ENCODE measurements at places on chromosomes 16 and 17. TPM values are rescaled to one million over a fixed set of nuclear protein-coding genes. Genes with fewer than 3 reads are reported as not detected.

The ZSCAN10 gene
- 0.13 TPM for polyA plus RNA-seq

- no peak for DNase-seq
- H3K4me1 ChIP-seq: no peaks in the 10 kb centered on the region
- H3K4me3 ChIP-seq: no peak overlapping the region
- no peaks in the 10 kb centered on the region for H3K36me3 ChIP-seq
Observed at GRCh38 chr17:28160610-28161009, 118.1 kb downstream of the NLK start.

DNA sequence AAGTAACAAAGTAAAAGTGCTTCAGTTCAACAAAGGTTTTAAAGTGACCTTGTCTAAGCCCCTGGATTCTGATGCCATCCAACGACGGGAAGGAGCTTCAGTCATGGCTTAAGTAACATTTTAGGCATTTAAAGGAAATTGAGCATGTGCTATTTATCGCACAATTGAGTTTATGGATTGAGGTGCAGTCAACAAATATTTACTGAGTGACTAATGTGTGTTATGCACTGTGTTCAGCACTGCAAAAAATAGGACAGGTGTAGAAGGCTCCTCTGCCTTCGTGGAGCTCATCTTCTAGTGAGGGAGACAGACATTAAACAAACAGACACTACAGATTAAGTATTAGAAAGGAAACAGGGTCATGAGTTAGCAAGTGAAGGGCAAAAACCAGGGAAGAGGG is 12.5 kb downstream of the TMIGD1 start:
- H3K36me3 ChIP-seq: no peaks in the 10 kb centered on the region
- no peaks in the 10 kb centered on the region for H3K4me1 ChIP-seq
- no peak for DNase-seq
- H3K27me3 ChIP-seq: no peaks in the 10 kb centered on the region
- no peak overlapping the region for H3K4me3 ChIP-seq
- no peak overlapping the region for H3K27ac ChIP-seq

The SPEM3 gene
- polyA plus RNA-seq: not detected

DNA sequence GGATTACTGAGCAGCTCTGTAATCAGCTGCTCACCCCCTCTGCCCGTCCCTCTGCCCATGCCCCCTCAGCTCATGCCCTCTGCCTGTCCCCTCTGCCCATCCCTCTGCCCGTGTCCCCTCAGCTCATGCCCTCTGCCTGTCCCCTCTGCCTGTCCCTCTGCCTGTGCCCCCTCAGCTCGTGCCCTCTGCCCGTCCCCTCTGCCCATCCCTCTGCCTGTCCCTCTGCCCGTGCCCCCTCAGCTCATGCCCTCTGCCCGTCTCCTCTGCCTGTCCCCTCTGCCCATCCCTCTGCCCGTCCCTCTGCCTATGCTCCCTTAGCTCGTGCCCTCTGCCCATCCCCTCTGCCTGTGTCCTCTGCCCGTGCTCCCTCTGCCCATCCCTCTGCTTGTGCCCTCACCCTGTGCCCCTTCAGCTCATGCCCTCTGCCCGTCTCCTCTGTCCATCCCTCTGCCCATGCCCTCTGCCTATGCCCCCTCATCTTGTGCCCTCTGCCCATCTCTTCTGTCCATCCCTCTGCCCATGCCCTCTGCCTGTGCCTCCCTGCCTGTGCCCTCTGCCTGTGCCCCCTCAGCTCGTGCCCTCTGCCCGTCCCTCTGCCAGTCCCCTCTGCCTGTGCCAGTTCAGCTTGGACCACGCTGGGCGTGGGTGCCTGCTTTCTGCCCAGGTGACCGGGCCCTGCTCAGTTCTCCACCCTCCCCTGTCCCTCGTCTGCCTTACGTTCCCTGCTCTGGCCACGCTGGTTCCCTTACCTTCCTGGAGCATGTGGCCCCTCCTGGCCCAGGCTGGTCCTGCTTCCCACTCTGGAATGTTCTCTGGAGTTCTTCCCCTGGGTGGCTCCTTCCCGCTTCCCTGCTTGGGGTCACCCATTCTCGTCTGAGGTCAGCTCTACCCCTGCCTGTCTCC is 97.6 kb downstream of the NPIPB11 start:
- H3K27ac ChIP-seq: no peak overlapping the region
- no peak overlapping the region for H3K4me3 ChIP-seq
- peaks cover 7% of the 10 kb centered on the region for H3K4me1 ChIP-seq
- H3K36me3 ChIP-seq: no peaks in the 10 kb centered on the region
- no peaks in the 10 kb centered on the region for H3K27me3 ChIP-seq
- DNase-seq: no peak

The GRAPL gene
- polyA plus RNA-seq: 12.2 TPM

The PRSS22 gene
- 12.1 TPM for polyA plus RNA-seq

DNA sequence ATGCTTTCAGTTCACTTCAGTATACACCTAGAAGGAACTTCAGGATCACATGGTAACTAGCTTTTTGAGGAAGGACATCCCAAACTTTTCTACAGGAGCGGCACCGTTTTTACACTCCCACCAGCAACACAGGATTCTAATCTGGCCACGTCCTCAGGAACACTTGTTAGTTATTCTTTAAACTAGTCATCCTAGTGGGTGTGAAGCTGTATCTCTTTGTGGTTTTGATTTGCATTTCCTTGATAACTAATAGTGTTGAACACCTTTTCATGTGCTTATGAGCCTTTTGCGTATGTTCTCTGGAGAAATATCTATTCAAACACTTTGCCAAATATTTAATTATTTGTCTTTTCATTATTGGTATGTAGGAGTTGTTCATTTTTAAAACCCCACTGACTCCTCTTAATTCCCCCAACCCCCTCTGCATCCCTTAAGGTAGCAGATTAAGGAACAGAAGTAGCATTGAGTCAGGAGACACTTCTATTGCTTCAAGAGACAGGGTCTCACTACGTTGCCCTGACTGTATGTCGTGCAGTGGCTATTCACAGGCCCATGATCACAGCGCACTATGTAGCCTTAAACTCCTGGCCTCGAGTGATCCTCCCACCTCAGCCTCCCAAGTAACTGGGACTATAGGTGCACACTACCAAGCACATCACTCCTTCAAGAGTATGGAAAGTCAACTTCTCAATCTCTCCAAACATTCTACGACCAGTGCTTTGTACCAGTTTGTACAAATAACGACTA is 25.4 kb downstream of the YWHAE start:
- DNase-seq: no peak
- H3K27me3 ChIP-seq: no peaks in the 10 kb centered on the region
- no peak overlapping the region for H3K27ac ChIP-seq

The ADAM11 gene
- polyA plus RNA-seq: 2.8 TPM

GRCh38 chr17:44926821-44927525 is 11.7 kb upstream of the GFAP start:
- H3K4me3 ChIP-seq: no peak overlapping the region
- peak; percentile 39 for DNase-seq
- H3K27me3 ChIP-seq: peaks cover 12% of the 10 kb centered on the region
- no peaks in the 10 kb centered on the region for H3K4me1 ChIP-seq
- H3K27ac ChIP-seq: no peak overlapping the region

The PERCC1 gene
- 3.3 TPM for polyA plus RNA-seq

DNA sequence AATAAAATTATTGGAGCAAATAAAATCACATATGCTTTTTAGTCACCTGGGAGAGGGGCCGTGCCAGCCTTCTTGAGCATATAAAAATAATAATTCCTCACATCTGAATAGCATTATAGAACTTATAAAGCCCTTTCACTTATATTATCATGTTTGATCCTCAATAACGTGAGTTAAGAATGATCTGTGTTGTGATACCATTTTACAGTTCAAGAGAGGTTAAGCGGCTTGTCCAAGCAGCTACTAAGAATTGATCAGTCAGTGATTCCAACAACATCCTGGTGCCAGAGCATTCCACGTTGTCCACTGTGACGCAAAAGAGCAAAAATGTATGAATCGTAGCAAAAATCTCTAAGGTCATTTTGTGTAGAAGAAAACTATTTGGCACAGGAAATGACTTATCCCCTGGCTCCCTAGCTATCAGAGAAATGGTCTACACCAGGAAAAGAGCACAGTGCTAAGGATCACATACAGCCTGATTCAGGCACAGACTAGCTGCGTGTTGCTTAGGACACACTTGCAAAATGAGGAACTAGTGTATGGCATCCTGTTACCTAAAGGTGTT is 33.0 kb downstream of the ANKFN1 start:
- no peak overlapping the region for H3K27ac ChIP-seq
- no peaks in the 10 kb centered on the region for H3K36me3 ChIP-seq
- DNase-seq: no peak

The EMC6 gene
- 15.9 TPM for polyA plus RNA-seq

- H3K36me3 ChIP-seq: no peaks in the 10 kb centered on the region
- H3K27ac ChIP-seq: no peak overlapping the region
- no peak for DNase-seq
- peaks cover 49% of the 10 kb centered on the region for H3K27me3 ChIP-seq
Observed at GRCh38 chr16:71364133-71364681, 5.7 kb downstream of the CALB2 start.

GRCh38 chr17:39548494-39549225 is 59.1 kb downstream of the NEUROD2 start:
- no peaks in the 10 kb centered on the region for H3K4me1 ChIP-seq
- no peak overlapping the region for H3K4me3 ChIP-seq
- DNase-seq: no peak
- no peak overlapping the region for H3K27ac ChIP-seq

DNA sequence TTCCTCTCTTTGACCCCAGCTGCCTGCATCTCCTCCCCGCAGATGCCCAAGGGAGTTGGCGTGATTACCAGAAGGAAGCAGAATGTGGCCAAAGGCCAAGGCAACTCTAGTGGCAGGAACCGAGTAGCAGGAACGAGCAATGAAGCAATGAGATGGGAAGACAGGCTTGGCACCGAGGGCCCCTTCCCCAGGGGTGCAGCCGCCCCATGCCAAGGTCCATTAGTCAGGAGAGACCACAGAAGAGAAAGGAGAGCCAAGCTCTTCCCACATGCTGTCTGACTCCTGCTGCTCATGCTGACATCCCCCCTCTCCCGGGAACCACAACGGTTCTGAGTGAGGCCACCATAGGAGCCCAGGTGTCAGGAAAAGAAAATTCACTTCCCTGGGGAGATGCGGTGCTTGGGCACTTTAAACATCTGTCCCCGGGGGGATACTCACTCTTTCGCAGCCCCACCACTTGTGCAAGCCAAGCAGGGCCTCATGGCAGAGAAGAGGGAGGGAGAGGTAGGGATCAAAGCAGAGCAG is 67.4 kb downstream of the MYO18A start:
- peaks cover 44% of the 10 kb centered on the region for H3K4me1 ChIP-seq
- H3K27ac ChIP-seq: no peak overlapping the region
- no peaks in the 10 kb centered on the region for H3K27me3 ChIP-seq
- no peak overlapping the region for H3K4me3 ChIP-seq

DNA sequence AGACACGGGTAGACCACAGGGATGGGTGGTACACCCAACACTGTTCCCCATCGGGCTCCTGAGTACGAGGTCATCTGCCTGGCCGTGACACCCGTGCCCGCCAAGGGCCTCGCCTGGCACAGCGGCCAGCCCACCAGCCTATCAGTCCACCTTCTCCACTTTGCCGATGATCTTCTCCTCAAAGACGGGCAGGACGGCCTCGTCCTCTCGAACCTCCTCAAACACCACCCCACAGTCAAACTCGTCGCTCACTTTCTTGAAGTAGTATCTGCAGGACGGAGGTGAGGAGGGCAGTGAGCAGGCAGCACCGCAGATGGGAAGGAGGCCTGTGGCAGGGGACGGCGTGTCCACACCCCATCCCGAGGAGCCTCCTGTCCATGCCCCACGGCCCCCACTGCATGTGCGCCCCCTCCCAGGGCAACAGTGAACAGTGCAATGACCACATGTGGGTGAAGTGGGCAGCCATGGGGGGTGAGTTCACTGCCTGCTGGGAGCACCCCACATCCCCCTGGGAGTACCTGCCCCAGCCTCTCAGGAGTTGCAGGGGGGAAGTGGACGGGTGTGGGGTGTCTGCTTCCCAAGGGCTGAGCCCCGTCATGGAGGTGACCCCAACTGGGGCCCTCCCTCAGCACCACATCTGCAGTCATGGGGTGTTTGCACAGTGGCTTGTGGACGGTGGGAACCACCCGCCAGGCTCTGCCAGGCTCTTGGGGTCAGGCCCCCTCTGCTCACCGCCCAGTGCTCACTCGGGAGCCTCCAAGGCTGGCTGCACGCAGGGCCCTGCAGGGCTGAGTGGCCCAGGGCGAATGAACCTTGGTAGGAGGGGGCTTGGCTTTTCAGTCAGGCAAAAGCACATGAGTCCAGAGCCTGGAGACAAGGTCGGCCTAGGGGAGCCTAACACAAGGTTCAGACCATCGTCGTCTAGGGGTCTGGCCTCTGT is 5.3 kb downstream of the PDIA2 start:
- DNase-seq: no peak
- no peaks in the 10 kb centered on the region for H3K36me3 ChIP-seq
- no peaks in the 10 kb centered on the region for H3K4me1 ChIP-seq
- no peak overlapping the region for H3K27ac ChIP-seq

DNA sequence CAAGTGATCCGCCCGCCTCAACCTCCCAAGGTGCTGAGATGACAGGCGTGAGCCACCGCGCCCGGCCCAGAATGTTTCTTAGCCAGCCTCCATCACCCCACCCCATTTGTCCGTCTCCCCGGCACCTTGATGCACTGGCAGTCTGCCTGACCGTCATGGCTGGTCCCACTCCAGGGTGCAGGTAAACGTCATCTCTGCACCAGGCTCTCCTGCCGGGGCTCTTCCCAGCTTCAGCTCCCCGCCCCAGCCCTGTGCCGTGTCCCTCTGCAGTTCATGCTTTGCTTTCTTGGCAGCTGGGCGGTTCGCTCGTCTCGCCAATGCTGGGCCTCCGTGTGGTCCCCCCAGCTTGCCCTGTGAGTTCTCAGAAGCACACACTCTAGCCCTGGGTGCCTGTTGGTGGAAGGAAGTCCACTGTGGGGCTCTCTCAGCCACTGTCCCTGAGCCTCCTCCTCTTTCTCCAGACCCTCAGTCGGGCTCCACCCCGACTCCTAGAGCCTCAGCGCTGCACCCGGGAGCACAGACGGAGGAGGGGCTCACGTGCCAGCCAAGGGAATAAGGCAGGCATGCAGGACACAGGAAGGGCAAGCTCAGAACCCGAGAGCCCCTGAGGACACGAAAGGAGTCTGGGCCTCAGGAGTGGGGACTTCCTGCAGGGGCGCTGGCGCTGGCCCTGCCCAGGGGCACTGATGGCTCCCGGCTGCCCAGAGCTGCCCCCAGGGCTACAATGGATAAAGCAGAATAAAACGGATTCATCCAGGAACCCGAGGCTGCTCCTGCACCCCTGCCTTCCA is 12.0 kb downstream of the HS3ST6 start:
- H3K4me1 ChIP-seq: no peaks in the 10 kb centered on the region
- H3K36me3 ChIP-seq: no peaks in the 10 kb centered on the region
- H3K27ac ChIP-seq: no peak overlapping the region
- no peaks in the 10 kb centered on the region for H3K27me3 ChIP-seq

GRCh38 chr17:290626-291025 is 62.0 kb downstream of the RPH3AL start:
- H3K4me1 ChIP-seq: no peaks in the 10 kb centered on the region
- H3K27ac ChIP-seq: no peak overlapping the region
- DNase-seq: no peak
- no peak overlapping the region for H3K4me3 ChIP-seq
- H3K36me3 ChIP-seq: no peaks in the 10 kb centered on the region

The TBC1D16 gene
- 28.4 TPM for polyA plus RNA-seq
